ENCODE measurements at places on chromosomes 5 and 9. TPM values are rescaled to one million over a fixed set of nuclear protein-coding genes. Genes with fewer than 3 reads are reported as not detected.

The C5 gene
- 1.6 TPM for total RNA-seq

The FASTKD3 gene
- 7.5 TPM for total RNA-seq

The HAND1 gene
- total RNA-seq = not detected

The S1PR3 gene
- 6.0 TPM for total RNA-seq

The FAM219A gene
- total RNA-seq = 12.3 TPM

The ZNF879 gene
- 3.8 TPM for total RNA-seq

The ARL14EPL gene
- not detected for total RNA-seq

The ZNF484 gene
- 12.7 TPM for total RNA-seq

The FBXW5 gene
- total RNA-seq = 107 TPM

The SPATA31C1 gene
- total RNA-seq = not detected

The CDKN2B gene
- total RNA-seq = 50.0 TPM

The F2RL2 gene
- total RNA-seq = 0.17 TPM

The LCN1 gene
- total RNA-seq = not detected

The SOWAHA gene
- total RNA-seq = not detected

All from mammary epithelial cell (primary cell).